Activated B cell treated with CpG ODN at 0.5 μM for 24 hours (primary cell): ENCODE measurements at places on chromosomes 2 and 18.

DNA sequence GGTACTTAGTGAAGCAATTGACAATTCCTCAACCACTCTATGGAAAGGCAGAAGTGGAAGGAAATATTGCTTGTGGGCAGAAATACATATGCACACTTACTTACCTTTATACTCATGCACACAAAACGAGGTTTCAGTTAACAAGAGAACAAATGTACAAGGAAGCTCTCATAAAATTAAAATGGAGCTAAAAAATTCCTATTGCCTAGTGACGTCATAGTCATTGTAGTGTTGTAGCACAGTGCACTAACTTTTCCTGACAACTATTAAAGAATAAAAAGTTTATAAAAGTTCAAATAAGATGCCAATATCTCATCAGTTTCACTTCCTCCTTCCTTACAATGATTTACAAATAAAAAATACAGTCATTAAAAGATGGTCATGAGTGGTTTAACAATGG lies 1161.9 kb upstream of the NRXN1 start:
- DNase-seq, result no peak

DNA sequence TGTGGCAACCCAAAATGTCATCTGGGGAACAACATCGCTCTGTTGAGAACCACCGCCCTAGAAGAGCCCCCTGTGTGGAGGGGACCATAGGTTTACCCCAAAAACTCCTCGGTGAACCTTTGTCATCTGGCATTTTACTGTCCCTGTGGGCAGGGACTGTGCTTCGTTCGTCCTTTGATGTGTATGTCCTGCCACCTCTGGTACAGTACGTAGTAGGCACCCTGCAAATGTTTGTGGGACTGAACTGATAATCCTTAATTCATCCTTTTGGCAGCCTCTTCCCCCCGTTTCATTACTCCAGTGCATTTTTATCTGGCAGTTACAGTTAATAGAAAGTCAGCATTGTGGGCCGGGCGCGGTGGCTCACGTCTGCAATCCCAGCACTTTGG lies 728 bp downstream of the NAPG start:
- DNase-seq, result no peak

DNA sequence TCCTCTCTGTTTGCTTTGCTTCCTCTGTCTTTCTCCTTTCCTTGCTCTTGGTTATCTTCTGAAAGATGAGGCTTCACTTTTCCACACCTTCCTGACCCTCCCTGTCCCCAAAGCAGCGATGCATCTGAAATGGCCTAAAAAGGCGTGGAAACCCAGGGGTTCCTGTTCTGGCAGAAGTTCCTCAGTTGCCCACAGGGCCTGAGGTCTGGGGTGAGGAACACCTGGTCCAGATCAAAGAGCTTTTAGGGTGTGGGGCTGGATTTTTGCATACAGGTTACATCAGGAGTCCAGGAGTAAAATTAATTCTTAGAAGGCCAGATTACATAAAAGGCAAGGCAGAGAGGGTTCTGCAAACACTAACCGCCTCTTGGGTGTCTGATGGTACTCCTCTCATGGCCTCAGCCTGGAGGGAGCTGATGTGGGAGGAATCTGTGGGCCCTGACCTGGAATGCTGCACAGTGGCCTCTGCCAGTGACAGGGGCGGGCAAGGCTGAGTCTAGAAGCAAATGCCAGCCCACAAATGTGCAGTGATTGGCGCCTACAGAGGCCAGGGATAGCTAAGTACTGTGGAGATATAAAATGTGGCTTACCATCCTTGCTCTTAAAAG lies 41.8 kb downstream of the INPP4A start:
- DNase-seq, result no peak

DNA sequence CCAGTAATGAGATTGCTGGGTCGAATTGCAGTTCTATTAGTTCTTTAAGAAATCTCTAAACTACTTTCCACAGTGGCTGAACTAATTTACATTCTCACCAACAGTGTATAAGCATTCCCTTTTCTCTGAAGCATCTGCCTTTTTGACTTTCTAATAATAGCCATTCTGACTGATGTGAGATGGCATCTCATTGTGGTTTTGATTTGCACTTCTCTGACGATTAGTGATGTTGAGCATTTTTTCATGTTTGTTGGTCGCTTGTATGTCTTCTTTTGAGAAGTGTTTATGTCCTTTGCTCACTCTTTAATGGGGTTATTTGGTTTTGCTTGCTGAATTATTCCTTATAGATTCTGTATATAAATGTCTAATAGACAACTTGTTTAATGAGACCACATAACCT lies 69.6 kb upstream of the UGP2 start:
- DNase-seq, result no peak

- no peak for DNase-seq
Measured at GRCh38 chr18:11885278-11885947, 22.7 kb downstream of the MPPE1 start.

DNA sequence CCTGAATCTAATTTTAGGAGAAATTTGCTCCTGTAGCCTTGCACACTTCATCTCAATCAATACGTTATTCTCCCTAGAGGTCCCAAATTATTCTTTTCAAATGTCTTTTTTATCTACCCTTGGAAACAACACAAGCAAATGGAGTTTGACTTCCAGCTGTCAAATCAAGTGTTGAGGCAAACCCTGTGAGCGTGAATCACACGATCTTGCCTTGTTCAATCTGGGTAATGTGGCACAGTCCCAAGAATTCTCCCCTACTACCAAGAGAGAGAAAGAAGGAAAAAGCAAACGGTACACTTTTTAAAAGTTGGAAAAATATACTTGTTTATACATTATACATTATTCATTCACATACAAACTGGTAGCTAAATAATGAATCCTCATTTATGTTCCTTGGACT lies 2035.3 kb upstream of the CELF4 start:
- no peak for DNase-seq

- DNase-seq, result no peak
Measured at GRCh38 chr2:162509288-162509968, 165.5 kb downstream of the GCA start.

DNA sequence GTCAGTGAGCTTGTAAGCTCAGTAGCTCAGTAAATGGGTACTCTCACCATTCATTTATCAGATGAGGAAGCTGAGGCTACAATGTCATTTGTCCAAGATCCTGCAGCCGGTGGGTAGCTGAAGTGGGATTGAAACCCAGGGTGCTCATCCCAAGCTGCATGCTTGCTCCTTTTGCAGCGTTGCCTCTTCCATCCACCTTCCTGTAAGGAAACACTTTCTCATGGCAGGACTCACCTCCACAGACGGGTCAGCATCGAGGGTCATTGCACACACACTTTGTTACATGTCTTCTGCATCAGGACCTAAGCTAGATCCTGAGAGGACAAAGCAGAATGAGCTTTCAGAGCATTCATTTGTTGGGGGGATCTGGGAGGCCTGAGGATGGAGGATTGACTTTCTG lies 60.7 kb downstream of the ACOXL start:
- no peak for DNase-seq

- DNase-seq, result no peak
Measured at GRCh38 chr2:28082131-28082530, 191.6 kb downstream of the BABAM2 start.

GRCh38 chr2:66567729-66568128 lies 132.8 kb downstream of the MEIS1 start:
- no peak for DNase-seq

DNA sequence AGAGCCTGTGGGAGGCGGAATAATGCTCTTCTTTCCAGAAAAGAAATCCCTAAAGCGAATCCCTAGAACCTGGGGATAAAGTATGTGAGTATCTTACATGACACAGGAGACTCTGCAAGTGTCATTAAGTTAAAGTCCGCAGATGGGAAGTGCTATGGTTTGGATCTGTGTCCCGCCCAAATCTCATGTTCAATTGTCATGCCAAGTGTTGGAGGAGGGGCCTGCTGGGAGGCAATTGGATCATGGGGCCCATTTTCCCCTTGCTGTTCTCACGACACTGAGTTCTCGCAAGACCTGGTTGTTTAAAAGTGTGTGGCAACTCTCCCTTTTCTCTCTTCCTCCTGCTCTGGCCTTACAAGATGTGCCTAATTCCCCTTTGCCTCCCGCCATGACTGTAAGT lies 207.8 kb downstream of the MYT1L start:
- DNase-seq, result no peak

- DNase-seq, result no peak
Measured at GRCh38 chr2:62303788-62304187, 107.9 kb downstream of the B3GNT2 start.

- no peak for DNase-seq
Measured at GRCh38 chr18:7846335-7846734, 279.2 kb downstream of the PTPRM start.

DNA sequence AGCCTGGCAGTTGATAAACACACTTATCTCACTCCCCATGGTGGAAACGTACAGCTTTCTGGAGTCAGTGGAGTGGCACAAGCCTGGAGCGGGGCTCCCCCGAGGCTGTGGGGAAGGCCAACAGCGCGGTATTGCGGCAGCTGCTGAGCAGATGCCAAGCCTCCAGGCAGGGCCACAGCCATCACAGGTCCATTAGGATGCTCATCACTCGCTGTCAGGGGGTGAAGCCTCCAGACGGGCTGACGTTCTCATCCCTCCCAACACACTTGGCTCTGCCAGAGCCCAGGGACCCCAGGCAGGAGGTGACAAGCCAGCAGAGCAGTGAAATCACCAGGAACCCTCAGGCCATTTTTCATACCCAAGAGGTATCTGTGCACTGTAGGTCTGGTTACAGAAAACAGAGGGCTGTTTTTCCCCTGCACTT lies 529.2 kb upstream of the KLHL29 start:
- DNase-seq, result no peak

- no peak for DNase-seq
Measured at GRCh38 chr2:75108937-75109482, 90.3 kb downstream of the TACR1 start.

GRCh38 chr2:16713011-16713423 lies 47.4 kb upstream of the CYRIA start:
- DNase-seq, result no peak

GRCh38 chr2:29655391-29656086 lies 265.8 kb downstream of the ALK start:
- DNase-seq, result no peak

GRCh38 chr18:47800248-47800647 lies 130.2 kb downstream of the SMAD2 start:
- DNase-seq, result no peak

- DNase-seq, result no peak
Measured at GRCh38 chr2:29310650-29311348, 195.6 kb downstream of the CLIP4 start.

GRCh38 chr2:24971286-24971535 lies 544 bp downstream of the DNAJC27 start:
- DNase-seq, result no peak

- DNase-seq, result no peak
Measured at GRCh38 chr2:233480490-233481202, 85.9 kb downstream of the USP40 start.

- DNase-seq, result no peak
Measured at GRCh38 chr2:182763311-182763912, 47.4 kb downstream of the DNAJC10 start.

DNA sequence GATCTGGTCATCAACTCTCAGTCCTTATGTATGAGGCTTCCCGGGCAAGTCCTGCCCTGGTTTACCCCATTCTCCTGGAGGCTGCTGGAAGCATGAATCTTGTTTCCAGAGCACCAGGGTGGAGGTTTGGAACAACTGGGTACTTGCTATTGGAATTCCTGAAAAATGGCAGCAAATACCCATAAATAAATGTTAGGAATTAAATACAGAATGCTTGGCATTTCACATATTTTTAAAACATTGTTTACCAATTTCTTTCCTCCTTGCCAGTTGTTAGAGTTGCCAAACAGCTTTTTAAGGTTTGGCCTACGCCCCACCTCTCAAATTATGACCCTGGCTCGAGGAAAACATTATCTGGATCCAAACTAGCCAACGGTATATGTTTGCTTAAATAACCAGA lies 90.6 kb upstream of the ZCCHC2 start:
- no peak for DNase-seq
